SK-N-DZ (cell line): ENCODE measurements at places on chromosomes 7 and 10.
A peak's percentile ranks its signal among the peaks of the same experiment; 100 is the strongest.

GRCh38 chr10:88557658-88558057 lies 25.5 kb downstream of the RNLS start:
- no peak for DNase-seq

DNA sequence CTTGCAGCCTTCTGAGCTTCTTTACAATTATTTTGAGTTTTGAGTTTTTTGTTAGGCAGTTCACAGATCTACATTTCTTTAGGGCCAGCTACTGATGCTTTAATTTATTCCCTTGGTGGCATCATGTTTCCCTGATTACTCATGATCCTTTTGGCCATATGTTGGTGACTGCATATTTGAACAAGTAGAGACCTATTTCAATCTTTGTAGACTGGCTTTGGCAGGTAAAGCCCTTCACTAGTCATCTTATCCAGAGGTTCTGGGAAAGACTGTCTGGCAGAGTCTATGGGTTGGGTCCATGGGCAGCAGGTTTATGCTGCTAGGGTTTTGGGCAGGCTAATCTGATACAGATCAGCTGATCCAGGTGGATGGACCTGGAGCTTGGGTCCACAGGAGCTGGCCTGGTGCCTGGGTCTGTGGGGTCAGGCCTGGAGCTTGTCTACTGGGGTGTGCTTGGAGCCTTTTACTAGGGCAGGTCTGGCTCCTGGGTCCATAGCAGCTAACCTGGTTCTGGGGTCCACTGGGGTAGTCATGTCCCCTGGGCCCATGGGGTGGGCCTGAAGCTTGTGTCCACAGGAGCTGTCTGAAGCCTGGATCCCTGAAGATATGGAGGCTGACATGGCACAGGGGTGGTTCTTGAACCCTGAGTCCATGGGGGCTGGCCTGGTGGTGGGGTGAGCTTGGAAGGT lies 72.7 kb downstream of the GPR85 start:
- no peak for DNase-seq

GRCh38 chr10:33704214-33704830 lies 369.9 kb upstream of the NRP1 start:
- no peak for DNase-seq

DNA sequence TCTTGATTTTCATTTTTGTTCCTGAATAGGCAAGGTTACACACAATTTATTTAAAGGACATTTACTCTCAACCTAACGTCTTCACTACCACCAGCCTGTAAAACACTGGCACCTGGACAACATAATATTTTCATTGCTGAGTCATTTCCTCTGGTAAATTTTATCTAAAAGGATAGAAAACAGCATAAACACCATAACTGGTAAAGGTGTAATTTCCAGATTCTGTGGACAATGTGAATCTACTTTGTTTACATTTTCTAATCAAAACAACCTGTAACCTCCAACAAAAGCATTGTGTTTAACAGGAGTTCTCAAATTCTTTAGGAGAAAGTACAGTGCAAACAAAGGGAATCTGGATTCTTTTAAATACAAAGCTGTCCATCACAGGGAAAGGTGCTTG lies 472.0 kb upstream of the AKR1E2 start:
- DNase-seq = no peak

- no peak for DNase-seq
Measured at GRCh38 chr10:34956756-34957155, 133.4 kb downstream of the CUL2 start.

- no peak for DNase-seq
Measured at GRCh38 chr7:119994928-119995327, 278.0 kb upstream of the KCND2 start.

DNA sequence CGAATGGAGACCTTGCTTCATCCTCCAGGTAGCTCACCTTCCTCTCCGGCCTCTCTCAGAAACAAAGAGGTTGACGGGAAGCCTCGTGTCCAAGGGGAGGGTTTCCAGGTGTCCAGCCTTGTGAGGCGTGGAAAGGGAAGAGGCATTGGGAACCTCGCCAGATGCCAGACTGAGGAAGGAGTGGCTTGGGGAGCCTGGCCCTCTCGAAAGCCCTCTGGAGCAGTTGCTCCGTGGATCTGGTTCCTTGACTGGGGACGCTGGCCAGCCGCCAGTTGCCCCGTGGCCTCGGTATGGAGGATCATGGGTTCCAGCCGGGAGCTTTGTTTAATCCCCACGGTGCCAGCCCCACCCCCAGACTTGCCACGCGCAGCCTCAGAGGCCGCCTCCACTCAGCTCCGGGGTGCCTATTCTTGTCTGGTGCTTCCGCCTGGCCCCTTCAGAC lies 30.3 kb upstream of the SUN1 start:
- no peak for DNase-seq

DNA sequence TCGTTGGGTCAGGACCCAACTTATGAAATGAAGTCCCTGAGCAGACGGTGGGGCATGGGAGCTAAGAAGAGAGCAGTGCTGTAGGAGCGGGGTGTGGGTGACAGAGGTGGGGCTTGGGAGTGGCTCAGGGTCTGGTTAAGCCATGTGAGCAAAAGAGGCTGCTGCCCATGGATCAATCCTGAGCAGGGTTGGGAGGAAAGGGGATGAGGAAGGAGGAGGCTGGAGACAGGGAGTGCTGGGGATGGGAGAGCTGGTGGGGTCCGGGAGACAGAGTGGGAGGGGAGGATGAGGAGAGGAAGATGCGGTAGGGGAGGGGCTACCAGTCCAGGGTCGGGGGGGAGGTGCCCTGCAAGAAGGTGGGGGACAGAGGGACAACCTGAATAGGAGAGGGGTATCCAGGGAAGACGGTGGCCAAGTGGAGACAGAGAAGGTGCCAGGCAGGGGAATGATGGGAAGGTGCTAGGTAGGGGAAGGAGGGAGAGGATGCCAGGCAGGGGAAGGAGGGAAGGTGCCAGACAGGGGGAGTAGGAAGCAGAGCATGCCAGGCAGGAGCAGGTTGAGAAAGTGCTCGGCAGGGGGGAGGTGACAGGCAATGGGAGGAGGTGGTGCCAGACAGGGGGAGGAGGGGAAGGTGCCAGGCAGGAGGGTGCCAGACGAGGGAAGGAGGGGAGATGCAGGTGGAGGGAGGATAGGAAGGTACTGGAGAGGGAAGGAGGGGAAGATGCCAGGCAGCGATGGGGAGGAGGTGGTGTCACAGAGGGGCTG lies 27.5 kb upstream of the SMARCD3 start:
- no peak for DNase-seq

DNA sequence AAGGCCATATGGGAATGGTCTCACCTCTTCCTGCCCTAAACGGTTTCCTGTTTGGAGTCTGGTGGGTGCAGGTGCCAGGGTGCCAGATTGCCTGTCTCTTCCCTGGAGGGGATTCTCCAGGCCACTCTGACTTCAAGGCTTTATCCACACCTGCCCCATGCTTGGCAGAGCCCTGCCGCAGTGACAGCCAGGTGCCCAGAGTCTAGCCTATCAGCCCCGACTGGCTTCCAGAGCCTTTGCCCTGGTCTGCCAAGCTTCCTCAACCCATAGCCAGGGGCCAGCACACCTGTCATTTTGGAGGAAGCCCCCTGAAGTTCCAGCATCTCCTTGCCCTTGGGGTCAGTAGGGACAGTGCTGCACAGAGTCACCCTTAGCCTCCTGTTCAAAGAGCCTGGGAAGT lies 21.6 kb downstream of the TBATA start:
- DNase-seq = no peak

DNA sequence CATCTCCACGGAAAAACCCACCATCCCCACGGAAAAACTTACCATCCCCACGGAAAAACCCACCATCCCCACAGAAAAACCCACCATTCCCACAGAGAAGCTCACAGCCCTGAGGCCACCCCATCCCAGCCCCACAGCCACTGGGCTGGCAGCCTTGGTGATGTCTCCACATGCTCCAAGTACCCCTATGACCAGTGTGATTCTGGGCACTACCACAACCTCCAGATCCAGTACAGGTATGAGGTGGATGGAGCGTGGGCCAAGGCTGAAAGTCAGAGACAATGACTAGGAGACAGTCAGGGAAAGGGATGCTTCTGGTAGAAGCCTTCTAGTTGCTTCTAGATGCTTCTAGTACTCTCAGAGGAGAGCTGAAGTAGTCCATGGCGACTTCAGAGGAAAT lies 19.6 kb downstream of the ZAN start:
- DNase-seq = no peak

- no peak for DNase-seq
Measured at GRCh38 chr7:41956705-41957104, 253.8 kb upstream of the INHBA start.

- DNase-seq = no peak
Measured at GRCh38 chr10:49230004-49230403, 41.8 kb upstream of the TMEM273 start.

DNA sequence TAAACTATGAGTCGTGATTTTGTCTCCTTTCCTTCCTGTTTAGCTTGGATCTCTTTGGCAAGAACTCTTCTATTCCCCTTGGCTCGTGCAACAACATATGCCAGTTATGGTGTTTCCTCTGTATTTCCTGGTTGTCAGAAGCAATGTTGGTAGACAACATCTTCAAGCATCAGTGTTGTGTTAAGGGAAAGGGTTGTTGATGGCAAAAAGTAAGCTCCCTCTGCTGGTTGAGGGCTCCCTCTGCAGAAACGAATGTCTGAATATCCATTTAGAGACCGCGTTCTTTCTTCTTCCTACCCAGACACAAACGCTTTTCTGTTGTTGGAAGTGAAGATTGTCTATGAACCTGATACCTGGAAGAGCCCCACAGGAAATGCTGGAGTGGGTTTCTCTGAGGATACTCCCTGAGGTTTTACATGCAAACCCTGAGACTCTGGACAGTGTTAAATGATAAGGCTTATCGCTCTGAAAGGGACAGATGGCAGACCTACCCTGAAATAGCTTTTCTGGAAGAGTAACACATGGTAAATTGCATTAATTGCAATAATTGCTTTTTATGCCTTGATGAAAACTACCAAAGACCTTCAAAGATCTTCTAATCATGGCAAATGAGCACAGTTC lies 23.5 kb upstream of the C1QL3 start:
- DNase-seq = peak; percentile 89
